ENCODE measurements at places on chromosomes 11 and 22.
A peak's percentile ranks its signal among the peaks of the same experiment; 100 is the strongest.

DNA sequence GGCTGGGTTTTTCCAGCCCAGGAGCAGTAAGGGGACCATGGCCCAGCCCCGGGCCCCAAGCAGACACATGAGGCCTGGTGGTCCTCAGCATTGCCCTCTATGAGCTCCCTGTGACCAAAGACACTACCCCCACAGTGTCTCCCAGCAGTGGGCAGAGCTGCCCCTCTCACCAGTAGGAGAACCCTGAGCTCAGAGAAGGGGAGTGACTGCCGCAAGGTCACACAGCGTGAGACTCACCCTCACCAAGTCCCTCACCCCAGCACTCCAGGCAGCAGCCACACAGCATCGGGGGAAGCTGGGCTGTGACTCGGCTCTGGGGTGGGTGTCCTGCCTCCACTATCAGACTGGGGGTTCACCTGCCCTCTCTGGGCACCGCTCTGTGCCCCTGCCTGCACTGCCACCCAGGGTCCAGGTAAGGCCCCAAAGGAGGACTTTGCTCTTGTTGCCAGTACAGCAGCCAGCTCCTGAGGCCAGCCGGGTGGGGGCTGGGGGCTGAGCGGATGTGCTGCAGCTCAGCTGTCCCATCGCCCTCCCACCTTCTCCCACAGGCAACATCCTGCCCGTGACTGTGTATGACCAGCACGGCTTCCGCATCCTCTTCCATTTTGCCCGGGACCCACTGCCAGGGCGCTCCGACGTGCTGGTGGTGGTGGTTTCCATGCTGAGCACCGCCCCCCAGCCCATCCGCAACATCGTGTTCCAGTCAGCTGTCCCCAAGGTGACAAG is 7.9 kb upstream of the SH3BP1 start:
- DNase-seq = no peak

- peak; percentile 34 for DNase-seq
These were observed 380.7 kb downstream of the MN1 start for GRCh38 chr22:27420817-27421361.

GRCh38 chr11:117670924-117671323 is 126.1 kb downstream of the DSCAML1 start:
- DNase-seq = no peak

- DNase-seq = no peak
These were observed 6.3 kb downstream of the UPB1 start for GRCh38 chr22:24501301-24502005.

GRCh38 chr11:131056036-131056435 is 139.8 kb upstream of the SNX19 start:
- no peak for DNase-seq

DNA sequence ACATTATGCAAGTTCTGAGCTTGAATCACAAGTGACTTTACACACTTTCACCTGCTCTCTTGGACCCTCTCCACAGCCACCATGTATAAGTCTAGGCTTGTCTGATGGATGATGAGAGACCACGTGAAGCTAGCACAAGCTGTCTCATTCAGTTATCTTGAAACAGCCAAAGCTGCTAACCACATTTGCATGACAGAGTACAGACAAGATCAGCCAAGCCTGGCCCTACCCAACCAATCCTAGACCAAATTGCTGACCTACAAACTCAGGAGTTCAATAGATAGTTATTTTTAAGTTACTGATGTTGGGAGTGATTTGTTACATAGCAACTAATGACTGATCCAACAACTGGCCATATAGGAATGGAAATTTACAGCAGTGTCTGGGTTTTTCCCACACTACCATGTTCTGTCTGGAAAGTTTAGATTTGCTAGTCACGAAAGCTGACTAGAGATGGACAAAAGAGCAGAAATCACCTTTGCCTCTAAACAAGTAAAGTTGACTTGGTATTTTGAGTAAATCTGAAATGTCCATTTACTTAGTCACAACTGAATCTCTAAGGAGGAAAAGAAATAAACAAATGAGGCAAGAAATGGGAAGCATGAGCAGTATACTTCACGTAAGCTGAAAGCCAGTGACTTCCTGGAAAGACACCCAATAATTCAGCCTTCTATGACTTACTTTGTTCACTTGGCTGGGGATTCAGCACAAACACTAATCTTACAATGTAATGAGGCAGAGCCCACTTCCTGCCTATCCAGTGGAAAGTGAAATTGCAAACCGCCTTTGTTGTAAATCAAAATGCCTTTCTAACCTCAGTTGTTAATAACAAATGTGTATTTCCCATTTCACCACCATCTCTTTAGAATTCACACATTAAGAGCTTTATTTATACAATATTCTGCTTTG is 101.7 kb downstream of the FAM181B start:
- DNase-seq = no peak

DNA sequence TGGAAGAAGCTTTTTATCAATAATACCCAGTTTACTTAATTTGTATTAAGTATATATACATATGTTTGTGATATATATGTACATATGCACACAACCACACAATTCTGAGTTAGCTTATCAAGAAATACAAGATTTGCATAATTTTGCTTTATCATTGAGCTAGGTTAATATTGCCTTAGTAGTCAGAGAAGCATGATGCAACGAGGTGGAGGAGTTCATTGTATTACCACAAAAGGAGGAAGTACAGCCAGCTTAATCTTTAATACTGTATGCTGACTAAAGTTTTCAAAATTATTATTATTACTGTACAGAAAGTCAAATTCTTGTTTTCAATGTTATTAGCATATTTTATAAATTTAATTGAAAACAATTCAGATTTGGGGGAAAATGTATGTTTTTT is 278.4 kb upstream of the PDGFD start:
- no peak for DNase-seq

GRCh38 chr11:65315204-65315865 is 669 bp downstream of the CDC42EP2 start:
- peak; percentile 75 for DNase-seq

GRCh38 chr11:112863305-112863704 is 97.9 kb upstream of the NCAM1 start:
- no peak for DNase-seq

- DNase-seq = peak; percentile 59
These were observed 131.6 kb downstream of the FBXO7 start for GRCh38 chr22:32606181-32606580.

- DNase-seq = no peak
These were observed 1.2 kb downstream of the BACE1 start for GRCh38 chr11:117314840-117315239.

- no peak for DNase-seq
These were observed 78.4 kb downstream of the SIK2 start for GRCh38 chr11:111680486-111681175.

- no peak for DNase-seq
These were observed 15.2 kb upstream of the CDC42EP1 start for GRCh38 chr22:37544955-37545702.

GRCh38 chr22:29621761-29622526 is 18.5 kb downstream of the NF2 start:
- DNase-seq = no peak

DNA sequence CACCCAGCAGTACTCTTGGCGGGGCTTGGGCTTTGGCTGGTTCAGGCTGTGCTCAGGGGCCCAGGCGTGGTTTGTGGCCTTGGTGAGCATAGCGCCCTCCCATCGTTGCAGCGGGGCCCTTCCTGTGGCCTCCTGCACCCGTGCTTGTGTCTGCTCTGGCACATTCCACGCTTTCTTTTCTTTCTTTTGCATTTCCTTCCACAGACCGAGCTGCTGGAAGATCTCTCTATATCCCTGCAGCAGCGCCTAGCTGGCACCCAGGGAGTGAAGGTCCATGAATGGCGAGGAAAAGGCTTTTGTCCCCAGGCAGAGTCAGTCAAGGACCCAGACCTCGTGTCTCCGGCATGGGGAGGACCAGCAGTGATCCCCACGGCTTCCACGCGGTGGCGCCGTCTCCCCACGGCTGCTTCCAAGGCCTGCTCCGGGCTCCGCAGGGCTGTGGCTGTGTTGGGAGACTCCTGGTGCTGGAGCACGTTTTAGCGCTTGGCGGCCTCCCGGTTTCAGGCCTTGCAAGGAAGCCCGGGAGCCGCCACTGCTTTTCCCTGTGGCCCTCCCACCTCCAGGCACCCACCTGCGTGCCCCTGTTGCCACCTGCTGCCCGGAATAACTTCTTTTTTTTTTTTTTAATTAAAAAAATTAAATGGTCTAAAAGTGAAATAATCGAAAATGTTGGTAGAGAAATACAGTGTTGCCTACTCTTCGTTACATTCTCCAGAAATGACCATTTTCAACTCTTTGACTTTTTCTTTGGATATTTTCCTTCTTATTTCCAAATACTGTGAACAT is 28.5 kb downstream of the GLB1L2 start:
- DNase-seq = peak; percentile 74

GRCh38 chr22:45469281-45470073 is 33.2 kb upstream of the FBLN1 start:
- DNase-seq = no peak

GRCh38 chr22:26667140-26667539 is 9.8 kb downstream of the MIAT start:
- DNase-seq = no peak

DNA sequence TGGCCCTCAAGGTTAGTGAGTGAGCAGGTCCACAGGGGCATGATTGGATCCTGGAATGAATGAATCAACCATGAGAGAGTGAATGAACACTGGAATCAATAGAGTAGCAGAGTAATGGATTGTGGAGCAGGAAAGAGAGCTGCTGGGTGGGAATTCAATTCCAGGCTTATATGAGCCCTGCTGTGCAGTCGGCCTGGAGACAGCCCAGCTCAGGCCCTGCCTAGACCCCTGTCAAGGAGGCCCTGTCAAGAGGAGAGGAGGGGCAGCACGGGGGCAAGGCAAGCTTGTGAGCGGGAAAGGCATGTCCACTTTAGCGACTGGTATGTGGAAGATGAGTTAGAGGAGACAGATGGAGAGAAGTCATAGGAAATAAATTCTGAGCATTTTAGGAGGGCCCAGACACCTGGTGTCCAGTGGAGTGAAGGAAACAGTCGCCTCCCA is 1.3 kb upstream of the FOLR1 start:
- DNase-seq = no peak

DNA sequence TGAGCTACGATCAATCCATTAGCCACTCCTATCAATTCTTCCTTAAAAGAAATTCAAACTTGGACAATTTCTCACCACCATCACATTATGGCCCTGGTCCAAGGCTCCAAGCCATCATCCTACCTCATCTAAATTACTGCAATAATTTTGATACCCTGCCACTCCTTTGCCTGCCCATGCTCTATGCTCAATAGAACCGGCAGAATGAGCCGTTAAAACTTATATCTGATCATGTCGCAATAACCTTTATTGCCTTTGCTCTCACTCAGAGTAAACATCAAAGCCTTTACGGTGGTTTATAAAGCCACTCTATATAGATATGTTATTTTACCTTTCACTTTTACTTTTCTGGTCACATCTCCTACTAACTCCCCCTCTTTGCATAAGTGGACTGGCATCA is 2392.1 kb upstream of the RAG2 start:
- DNase-seq = no peak

GRCh38 chr22:44245867-44246266 is 65.1 kb downstream of the PARVG start:
- DNase-seq = no peak

DNA sequence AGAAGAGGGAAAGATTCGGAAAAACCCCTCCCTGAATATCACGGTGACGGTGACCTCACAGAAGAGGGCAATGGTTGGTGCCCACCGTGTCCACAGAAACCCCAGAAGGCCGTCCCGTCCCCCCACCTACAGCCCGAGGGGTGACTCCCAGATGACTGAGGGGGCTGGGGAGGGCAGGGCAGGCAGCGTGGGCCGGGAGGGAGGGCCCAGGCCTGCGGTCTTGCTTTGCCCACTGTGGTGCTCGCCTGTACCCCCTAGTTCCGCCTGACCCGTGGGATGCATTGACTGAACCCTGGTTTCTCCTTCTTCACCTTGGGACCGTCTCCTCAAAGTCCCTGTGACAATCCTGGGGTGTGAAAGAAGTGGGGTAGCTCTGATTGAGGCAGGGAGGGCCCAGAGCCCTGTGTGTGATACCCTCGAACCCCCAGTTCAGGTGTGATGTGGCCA is 526.7 kb downstream of the BRD1 start:
- no peak for DNase-seq

GRCh38 chr11:24348908-24349307 is 147.9 kb upstream of the LUZP2 start:
- DNase-seq = no peak

- no peak for DNase-seq
These were observed 1.1 kb upstream of the RAC2 start for GRCh38 chr22:37244922-37245722.

DNA sequence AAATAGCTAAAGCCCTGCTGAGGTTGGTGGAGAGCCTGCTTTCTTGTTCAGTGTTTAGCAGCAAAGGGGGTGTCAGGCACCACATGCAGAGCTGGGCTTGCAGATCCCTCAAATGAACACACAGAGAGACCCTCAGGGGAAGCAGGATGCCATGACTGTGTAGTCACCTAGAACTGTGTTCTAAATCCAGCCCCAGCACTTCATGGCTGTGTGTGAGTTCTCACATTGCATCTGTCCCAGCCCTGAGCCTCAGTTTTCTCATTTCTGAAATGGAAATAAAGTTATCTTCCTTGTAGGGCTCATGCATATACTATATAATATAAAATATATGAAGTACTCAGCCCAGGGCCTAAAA is 47.1 kb downstream of the CWC15 start:
- no peak for DNase-seq

DNA sequence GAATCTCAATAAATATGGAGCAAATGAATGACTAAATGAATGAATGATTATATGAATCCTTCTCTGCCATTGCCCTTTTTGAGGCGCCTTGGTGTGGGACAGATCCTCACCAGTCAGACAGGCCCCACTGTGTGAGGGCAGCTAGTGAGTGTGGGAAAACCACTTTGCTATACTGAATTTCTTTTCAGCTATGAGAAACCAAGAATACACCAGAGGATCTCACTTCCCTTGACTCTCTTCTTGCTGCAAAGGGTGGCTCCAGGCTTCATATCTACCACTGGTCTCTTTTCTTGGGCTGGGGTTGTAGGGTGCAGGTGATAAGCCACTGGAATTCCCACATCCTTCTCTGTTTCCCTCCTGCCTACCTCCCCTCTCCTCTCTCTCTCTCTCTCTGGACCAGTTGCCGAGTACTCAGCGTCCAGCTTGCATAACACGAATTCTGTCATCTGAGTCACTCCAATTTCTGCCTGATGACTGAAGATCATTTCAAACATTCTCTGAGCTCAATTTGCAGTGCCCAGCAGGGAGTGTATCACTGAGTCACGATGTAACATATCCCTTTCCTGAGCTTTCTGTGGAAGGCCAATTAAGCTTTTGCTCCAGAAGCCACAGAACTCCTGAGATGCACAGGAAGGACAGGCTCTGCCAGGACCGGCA is 304.3 kb upstream of the NCAM1 start:
- DNase-seq = no peak
